ENCODE measurements at places on chromosomes 1 and 21.

GRCh38 chr1:37811027-37811655 is 3.1 kb upstream of the YRDC start:
- peak; percentile 29 for DNase-seq

DNA sequence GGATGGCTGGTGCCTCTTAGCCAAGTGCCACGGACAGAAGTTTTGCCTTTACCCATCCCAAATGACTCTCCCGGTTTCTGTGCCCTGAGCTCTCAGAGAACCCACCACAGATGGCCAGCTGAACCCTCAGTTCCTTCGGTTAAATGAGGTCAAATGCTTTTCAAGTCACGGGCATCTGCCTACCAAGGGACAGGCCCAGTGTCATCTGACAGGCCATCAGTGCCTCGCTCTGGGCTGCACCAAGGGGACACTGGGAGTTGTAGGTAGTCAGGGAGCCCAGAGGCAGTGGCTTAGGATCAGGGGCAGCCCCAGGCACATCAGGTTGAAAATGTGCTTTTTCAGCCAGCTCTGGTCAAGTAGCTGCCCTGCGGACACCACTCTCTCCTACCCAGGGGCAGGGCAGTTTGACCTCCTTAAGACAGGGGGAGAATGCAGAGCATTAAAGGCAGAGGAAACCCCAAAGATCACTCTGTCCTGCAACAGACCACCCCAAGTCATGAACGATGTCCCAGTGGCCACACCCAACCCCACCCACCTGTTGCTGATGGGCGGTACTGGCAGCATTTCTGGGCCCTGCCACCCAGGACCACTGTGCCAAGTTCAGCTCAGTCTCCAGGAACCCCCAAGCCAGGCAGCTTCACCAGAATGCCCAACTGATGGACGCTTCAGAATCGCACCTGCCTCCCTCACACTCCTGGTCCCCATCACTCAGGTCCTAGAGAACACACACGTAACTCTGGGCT is 60.7 kb downstream of the CASZ1 start:
- DNase-seq: no peak

DNA sequence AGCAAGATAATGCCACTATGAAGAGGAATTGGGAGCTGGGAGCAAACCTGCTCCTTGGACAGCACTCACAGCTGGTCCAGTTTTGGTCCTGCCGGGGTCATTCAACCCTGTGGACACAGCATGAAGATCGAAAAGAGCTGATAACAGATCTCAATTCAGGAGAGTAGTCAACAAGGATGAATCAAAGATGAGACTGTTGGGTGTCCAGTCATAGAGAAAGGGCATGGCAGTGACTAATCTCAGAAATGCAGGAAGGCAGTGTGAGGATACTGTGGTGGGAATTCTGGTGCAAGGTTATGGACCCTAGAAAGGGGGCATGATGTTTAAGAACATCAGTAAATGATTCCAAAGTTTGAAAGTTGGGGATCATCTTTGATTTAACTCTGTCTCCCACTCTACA is 261.4 kb upstream of the ZP4 start:
- no peak for DNase-seq

DNA sequence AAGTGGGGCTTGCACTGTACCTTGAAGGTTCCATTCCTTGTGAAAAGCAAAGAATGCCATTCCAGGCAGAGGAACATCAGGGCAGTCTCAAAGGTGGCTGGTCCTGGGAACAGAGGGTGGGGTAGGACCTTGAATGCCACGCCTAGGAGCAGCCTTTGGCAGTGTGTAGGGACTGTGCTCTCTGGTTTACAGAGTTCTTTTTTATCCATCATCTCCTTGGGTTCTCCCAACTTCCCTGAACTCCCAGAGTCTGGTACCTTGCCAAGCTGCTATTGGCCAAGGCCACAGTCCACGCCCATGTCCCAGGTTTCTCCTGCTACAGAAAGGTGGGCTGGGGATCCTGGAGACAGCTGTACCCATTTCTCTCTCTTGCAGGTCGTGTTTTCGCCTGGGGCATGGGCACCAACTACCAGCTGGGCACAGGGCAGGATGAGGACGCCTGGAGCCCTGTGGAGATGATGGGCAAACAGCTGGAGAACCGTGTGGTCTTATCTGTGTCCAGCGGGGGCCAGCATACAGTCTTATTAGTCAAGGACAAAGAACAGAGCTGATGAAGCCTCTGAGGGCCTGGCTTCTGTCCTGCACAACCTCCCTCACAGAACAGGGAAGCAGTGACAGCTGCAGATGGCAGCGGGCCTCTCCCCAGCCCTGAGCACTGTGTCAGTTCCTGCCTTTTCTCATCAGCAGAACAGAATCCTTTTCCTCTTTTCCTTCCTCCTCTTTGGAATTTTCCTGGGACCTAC is 15.3 kb upstream of the TRNAU1AP start:
- DNase-seq: no peak

DNA sequence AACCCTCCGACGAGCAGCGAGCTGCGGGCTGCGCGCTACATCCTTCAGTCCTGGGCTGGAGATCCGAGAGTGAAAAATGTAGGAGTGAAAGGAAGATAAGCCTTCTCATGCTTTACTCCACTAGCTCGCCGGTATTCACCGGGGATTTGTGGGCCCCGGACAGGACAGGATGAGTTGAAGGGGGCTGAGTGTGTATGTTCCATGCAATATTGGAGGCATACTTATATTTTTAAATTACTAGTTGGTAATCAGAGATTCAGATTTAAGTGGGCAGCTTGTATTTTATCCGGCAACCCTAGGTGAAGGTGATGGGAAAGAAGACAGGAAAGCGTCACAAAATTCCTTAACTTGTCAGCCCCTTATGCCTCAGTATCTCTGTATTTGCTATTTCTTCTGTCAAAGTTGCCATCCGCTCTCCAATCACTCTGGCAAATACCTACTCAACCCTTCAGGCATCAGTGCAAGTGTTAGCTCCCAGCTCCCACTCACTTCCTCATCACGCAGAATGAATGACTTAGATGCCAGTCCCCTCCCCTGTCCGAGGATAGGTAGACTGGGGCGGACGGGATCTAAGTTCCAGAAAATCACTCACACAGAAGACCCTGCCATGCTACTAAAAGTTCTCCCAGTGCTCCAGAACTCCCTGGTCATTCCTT is 503 bp upstream of the PIGM start:
- DNase-seq: no peak

DNA sequence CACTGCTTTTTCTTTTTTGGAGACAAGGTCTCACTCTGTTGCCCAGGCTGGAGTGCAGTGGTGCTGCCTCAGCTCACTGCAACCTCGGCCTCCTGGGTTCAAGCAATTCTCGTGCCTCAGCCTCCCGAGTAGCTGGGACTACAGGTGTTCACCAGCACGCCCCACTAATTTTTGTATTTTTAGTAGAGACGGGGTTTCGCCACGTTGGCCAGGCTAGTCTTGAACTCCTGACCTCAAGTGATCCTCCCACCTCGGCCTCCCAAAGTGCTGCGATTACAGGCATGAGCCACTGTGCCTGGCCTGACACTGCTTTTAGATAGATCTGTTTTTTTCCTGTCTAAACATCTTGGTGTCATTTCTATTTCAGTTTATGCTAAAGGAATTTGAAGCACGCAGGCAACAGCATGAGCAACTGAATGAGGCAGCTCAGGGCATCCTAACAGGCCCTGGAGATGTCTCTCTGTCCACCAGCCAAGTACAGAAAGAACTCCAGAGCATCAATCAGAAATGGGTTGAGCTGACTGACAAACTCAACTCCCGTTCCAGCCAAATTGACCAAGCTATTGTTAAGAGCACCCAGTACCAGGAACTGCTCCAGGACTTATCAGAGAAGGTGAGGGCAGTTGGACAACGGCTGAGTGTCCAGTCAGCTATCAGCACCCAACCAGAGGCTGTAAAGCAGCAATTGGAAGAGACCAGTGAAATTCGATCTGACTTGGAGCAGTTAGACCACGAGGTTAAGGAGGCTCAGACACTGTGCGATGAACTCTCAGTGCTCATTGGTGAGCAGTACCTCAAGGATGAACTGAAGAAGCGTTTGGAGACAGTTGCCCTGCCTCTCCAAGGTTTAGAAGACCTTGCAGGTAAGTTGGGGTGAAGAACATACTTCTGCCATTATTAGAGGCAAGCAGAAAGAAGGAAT is 106.1 kb upstream of the BMP8A start:
- no peak for DNase-seq

All from stimulated activated CD4-positive, alpha-beta T cell treated with anti-CD3 and anti-CD28 coated beads, Interleukin-1b, Interleukin-23, amount 100 ng/mL, for 1 hour (primary cell).